Stimulated activated CD4-positive, alpha-beta T cell treated with anti-CD3 and anti-CD28 coated beads, TNF-alpha, amount 100 ng/mL, for 4 hours (primary cell): ENCODE measurements at places on chromosomes 1 and 21.

DNA sequence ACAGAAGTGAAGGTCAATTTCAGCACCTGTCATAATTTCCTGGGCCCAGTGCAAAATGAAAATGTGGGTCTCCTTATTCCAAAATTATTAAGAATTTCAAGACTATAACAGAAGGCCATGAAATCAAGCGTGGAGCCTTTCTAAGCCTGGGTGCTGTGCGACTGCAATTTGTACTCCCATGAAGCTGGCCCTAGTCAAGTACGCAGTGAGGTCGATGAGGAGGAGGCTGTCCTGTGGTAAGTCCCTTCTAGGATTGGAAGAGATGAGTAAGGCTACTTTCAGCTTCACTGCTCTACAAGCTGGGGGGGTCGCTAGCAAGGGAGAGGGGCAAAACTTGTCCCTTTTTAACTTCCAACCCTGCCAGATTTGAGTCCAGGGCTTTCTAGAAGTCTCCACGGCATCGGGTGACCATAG lies 410 bp upstream of the NUDC start:
- DNase-seq: no peak

DNA sequence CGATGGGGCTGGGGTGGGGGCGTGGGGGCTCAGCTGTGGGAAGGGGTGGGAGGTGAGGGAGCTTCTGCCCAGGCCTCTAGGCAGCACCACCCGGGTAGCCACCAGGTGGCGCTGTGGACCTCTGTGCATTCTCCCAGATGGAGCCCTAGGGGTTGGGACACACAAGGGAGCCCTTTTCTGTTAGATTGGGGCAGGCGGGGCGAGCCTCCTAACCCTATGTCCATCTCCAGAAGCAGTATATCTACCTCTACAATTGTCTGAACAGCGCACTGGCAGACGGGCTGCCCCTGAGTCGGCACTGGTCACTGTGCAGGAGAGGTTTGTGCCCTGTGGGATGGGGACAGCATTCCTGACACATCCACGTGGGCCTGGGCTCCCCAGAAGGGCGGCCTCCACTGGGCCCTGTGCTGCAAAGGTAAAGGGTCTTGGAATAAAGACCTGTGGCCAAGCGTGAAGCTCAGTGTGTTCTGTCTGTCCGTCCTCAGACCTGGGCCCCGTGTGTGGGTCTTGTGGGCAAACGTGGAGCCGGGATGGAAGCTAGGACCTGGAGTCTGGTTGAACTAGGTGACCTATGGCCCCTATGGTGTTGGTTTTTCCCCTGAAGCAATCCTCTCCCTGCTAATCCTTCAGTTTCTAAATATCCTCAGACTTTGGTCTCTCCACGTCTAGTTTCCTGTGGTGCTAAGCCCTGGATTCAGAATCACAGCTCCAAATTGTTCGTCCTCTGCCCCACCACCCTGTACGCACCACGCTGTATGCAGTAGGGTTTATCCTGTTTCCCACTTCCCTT lies 4.4 kb upstream of the LGR6 start:
- DNase-seq: peak; percentile 69

DNA sequence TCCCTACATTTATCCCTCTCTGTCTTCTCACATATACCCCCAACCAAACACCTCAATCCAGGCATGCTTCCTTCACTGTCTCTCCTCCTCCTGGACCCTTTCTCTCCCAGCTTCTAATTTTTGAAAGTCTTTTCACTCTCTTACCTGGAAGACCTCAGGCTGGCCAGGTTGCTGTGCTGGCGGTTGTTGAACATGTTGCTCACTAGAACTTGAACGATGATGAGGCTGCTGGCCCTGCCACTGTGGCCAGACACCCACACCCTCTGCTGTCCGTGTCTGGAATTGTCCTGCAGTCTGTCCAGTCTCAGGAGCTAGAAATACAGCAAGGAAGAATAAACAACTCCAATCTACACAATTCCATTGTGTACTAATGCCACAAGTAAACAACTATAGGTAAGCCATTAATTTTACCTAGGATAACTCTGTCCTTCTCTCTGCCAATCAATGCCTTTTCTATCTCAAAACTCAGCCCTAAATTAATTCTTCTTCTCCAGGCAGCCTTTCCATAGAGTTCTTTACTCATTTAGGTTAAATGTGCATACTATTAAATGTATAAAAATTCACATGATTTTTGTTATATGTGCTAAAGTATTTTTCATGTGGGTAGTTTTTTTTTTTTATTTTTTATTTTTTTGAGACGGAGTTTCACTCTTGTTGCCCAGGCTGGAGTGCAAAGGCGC lies 5.1 kb upstream of the CTSK start:
- no peak for DNase-seq

GRCh38 chr1:238549137-238549536 lies 658.4 kb upstream of the ZP4 start:
- DNase-seq: no peak

- no peak for DNase-seq
Measured at GRCh38 chr1:201614262-201615015, 75.5 kb downstream of the NAV1 start.

GRCh38 chr1:26553942-26554682 lies 24.6 kb downstream of the RPS6KA1 start:
- no peak for DNase-seq

- DNase-seq: no peak
Measured at GRCh38 chr1:230568676-230569075, 73.6 kb upstream of the COG2 start.

DNA sequence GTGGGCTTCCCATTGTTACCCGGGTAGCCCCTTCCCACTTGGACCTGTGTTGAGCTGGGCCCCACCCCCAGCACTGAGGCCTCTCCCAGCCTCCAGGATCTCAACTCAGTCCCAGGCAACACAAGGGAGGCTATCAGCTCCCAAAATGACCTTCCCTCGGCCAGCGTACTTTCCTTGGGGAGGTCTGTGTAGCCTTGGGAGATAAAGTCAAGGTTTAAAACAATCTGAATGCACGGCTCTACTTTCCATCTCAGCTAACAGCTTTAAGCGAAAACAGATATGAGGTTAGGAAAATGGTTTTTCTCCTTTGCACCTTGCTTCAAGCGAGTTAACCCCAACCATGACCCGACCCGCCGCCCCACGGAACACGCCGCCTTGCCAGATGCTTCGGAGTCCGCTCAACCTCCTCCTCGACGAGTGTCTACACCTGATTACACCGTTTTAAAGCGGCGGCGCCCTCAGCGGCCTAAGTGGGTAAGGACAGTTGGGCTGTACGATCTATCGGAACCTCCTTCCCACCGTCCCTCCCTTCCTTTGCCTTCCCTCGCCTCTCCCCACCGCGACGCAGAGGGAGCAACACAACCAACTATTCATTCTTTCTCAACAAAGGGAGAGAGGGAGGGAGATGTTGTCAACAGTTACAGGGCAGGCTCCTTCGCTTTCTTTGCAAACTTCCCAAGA lies 1.1 kb downstream of the BCAR3 start:
- no peak for DNase-seq

DNA sequence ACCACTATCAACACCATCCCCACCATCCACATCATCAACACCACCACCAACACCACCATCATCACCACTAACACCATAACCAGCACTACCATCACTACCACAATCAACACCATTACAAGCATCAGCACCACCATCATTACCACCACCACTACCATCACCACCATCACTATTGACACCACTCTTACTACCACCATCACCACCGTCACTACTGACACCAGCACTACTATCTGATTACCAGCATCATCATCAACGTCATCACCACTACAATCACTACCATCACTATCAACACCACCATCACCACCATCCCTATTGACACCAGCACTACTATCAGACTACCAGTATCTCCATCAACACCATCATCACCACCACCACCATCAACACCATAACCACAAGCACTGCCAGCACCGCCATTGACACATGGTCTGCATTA lies 106.1 kb upstream of the RUNX3 start:
- DNase-seq: no peak

DNA sequence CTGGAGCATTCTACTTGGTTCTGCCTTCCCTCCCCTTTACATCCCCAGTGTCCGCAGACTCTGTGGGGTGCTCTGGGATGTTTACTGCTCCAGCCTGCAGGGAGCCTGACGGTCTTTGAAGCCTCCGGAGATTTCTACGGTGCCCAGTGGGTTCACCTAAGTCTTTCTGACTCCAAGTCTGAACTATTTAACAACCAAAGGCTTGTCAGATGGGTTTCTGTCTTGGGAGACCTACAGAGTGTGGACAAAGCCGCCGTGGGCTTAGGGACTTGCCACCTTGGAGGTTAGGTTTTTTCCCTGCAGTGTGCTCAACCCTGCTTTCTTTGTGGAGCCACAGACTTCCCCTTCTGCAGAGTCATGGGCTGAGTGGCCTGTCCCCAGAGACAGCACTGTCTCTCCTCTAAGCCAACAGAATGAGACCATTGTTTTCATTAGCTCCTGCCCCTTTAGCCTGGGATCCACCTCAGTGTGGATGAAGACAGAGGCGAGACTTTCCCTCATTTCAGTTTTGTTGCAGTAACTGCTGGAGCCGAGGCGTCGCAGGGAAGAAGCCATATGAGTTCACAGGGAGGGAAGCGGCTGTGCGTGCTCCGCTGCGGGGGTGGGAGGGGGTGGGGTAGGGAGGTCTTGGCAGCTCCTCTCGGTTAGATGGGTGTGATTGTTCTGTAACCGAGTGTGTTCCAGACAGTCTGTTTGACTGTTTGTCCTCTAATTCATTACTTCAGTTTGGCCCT lies 120.7 kb downstream of the CNIH3 start:
- no peak for DNase-seq

GRCh38 chr1:169105087-169105433 lies 1.4 kb upstream of the ATP1B1 start:
- no peak for DNase-seq

DNA sequence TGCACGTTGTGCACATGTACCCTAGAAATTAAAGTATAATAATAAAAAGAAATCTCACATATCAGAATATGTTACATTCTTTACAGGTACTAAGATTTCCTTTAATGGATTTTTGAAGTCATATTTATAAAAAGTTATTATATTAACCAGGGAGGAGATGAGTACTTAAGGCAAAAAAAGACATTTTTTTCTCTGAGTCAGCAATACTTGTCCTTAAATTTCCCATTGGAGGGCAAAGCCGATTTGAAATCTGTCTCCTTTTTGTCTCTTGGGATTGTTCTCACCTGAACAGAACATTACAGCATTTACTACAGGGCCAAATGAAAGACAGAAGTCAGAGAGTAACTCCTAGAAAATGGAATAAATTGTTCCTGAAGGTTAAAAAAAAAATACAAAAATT lies 26.3 kb upstream of the SLC16A1 start:
- DNase-seq: no peak

DNA sequence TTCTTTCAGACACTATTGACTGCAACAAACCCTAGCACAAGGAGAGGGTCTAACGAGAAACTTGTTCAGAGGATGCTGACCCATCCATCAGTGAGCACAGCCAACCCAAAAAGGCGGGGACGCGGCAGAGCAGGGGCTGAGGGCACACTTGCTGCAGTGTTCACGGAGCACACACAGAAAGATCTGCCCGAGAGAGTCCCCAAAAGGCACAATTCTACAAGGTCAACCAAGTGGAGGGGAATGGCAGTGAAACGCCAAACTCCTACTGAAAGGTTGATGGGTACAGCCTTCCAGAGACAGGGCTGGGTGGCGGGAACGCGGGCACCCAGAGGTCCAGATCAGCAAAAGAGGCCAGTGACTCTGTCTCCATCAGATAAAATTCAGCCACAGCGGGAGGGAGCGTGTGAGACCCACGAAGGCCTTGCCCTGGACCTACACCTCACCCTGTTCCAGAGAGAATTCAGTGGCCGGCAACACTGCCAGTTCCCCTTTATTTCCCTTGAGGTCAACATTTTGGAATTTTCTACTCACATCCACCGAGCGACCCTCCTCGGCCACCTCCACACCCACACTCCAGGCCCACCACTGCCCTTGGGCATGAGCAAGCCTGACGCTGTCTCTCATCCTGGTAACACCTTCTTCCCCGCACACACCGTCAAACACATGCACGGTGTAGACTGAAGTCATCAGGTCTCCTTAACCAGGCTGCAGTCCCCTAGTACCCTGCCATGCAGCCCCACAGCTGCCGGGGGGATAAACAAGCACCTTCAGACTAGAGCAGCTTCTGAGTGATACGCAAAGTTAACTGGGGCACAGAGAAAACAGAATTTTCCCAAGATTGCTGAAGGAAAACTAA lies 5.5 kb downstream of the GNG4 start:
- no peak for DNase-seq

DNA sequence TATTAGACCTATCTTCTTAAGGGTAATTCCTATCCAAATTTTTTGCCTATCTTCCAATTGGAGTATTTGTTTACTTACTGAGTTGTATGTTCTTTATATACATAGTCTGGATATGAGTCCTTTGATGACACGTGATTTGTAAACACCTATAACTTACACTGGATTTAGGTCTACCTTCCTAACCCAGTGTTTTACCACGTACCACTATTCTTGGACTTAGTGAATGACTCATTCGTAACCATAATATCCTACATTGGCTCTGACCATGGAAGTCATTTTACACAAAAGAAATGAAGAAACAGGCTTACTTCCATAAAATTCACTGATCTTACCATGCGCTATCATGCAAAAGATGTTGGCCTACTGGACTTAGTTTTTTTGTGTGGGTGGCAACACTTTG lies 23.9 kb upstream of the ZZZ3 start:
- DNase-seq: no peak

GRCh38 chr1:96741335-96741734 lies 19.8 kb downstream of the PTBP2 start:
- no peak for DNase-seq

DNA sequence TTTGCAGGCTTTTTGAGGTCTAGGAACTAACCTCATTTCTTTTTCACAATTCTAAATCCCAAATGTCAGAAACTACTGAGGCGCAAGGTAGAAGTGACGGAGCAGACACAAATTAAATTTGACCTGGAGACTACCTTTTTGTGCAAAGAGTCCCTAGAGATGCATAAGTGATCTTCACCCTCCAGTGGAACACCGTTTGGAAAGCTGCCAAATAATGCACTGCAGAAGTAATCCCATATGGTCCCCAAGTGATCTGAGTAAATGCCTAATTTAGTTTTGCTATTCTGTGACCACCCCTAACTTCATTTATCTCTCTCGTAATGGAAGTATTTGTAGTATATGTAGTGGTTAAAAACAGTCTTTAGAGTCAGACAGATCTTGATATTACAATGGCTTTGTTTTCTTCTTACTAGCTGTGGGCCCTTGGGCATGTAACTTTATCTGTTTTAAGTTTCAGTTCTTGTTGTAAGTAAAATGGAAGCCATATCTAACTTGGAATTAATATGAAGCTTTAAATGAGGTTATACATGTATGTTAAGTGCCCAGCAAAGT lies 70.4 kb upstream of the IPO9 start:
- DNase-seq: no peak

GRCh38 chr1:234595899-234596298 lies 14.1 kb downstream of the IRF2BP2 start:
- no peak for DNase-seq
